Dermis lymphatic vessel endothelial cell (primary cell): ENCODE measurements at places on chromosomes 5 and 9. TPM values are rescaled to one million over a fixed set of nuclear protein-coding genes. Genes with fewer than 3 reads are reported as not detected.

ANKRD18A gene
- total RNA-seq: not detected in 2 replicates

ZNF300 gene
- 5.4 and 8.3 TPM in 2 replicates for total RNA-seq

MRPL50 gene
- total RNA-seq: 12.8 and 19.3 TPM in 2 replicates

INSYN2B gene
- total RNA-seq: 0.87 and 1.8 TPM in 2 replicates

ALAD gene
- total RNA-seq: 11.8 and 12.1 TPM in 2 replicates

PCDHB14 gene
- 0.86 and 0.98 TPM in 2 replicates for total RNA-seq

FABP6 gene
- not detected in 2 replicates for total RNA-seq

ODF2 gene
- total RNA-seq: 22.6 and 33.2 TPM in 2 replicates

PAEP gene
- total RNA-seq: not detected in 2 replicates

CATSPER3 gene
- under 0.01 and 0.17 TPM in 2 replicates for total RNA-seq

PCDHA13 gene
- total RNA-seq: 0.09 TPM in 1 of 2 replicates, not detected in the other

ACOT12 gene
- not detected in 2 replicates for total RNA-seq
